Activated T-helper 1 cell treated with anti-CD3 and anti-CD28 coated beads, Interleukin-2, amount 50 U/mL, for 16 hours (primary cell): ENCODE measurements at places on chromosomes 5 and 9.

DNA sequence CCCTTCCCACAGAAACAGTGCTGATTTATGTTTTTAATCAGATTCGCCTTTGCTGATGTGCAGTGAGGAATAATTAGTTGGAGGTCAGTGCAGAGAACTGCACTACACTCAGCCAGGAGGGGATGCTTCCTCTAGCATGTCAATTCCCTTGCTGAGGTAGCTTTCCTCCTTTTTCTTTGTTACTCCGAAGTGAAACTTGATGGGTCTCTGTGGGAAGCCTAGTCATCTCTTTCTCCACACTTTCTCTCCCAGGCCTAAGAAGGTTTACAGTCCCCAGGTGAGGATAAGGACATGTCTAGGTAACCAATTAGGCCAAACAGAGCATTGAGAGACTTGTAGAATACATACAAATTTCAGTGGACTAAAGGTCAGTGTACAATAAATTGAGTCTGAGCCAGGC lies 461.8 kb downstream of the KIF4B start:
- DNase-seq = no peak

- no peak for DNase-seq
Measured at GRCh38 chr5:5421149-5421960, 1.1 kb upstream of the ICE1 start.

DNA sequence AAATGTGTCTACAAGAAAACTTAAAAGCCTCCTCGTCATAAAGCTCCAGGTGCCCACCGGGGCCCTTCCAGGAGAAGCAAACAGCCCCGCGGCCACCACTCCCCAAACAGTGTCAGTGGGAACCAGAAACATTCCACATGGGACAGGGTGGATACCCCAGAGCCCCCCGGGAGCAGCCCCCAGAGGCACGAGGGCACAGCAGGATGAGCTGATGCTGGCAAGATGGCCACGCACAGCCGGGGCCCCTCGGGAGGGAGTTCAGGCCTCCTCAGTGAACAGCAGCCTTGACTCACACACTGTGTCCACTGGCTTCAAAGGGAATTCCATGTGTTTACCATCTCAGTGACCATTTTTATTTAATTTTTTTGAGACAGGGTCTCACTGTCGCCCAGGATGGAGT lies 10.5 kb downstream of the EXD3 start:
- no peak for DNase-seq

DNA sequence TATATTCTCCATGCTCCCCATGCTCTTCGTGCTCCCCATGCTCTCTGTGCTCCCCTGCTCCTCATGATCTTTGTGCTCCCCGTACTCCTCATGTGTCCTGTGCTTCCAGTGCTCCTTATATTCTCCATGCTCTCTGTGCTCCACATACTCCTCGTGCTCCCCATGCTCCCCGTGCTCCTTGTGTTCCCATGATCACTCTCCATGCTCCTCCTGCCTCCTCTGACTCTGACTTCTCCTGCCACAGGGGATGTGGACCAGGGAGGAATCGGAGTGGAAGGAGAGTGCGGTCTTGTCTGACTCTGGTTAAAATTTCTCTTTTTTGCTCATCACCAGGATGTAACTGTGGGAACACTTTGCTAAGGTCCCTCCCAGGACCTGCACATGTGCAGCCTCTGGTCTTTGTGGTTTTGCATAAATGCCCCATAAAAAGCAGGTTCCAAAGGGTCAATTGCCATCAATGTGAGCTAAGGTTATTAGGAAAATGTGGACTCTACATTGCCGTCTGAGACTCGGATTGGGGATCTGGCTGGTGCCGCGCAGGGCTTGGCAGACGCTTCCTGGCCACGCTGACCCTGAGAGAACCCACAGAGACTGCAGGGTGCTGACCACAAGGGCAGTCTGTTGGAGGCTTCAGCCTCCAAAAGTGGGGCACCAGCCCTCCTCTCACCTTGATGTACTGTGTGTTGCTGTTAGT lies 52.5 kb downstream of the TRIP13 start:
- no peak for DNase-seq

- no peak for DNase-seq
Measured at GRCh38 chr9:129561594-129562281, 59.2 kb downstream of the C9orf50 start.

DNA sequence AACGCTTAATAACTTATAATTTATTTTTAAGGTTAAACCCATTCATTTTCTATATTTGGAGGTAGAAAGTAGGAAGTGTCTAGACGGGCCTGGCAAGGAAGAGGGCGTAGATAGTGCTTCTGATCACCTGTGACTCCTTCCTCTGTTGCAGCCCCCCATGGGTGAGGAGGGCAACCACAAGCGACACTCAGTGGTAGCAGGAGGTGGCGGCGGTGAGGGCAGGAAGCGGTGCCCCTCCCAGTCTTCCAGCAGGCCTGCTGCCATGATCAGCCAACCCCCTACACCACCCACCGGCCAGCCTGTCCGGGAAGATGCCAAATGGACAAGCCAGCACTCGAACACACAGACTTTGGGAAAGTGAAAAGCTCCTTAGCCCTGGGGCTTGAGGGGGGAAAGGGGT lies 36.7 kb downstream of the FAXDC2 start:
- DNase-seq = no peak

- DNase-seq = no peak
Measured at GRCh38 chr5:178360926-178361235, 128.3 kb upstream of the PHYKPL start.

GRCh38 chr5:98110282-98110691 lies 663.2 kb upstream of the RGMB start:
- DNase-seq = no peak

DNA sequence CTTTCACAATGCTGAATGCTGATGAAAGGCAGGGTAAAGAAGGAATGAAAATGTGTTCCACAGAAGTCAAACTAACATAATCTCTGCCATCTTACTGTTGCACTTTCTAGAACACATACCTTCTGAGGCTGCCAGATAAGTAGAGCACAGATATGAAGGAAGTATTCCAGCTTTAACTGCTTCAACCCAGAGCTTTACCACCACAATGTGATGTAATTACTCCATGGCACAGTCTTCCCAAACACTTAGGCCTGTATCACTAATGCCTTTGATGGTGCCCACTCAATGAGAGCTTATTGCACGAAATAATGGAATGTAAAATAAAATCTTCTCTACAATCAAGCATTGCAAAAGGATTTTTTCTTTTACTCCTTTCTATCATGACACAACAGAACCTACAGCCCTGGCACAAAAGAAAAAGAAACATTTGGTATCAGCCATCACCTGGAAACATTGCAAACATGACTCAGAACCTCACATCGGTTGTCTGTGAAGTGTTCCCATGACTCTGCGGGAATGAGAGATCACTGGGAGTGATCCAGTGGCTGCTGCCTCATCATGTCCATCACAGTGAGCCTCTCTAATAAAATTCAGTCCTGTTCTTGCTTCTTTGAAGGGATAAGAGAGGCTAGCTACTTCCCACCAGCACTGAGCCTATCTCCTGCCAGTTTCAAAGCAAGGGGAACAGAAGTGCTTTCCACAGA lies 385.8 kb downstream of the EFNA5 start:
- DNase-seq = no peak

GRCh38 chr5:114249823-114250222 lies 112.0 kb upstream of the KCNN2 start:
- no peak for DNase-seq

GRCh38 chr9:129676975-129677374 lies 11.5 kb downstream of the PRRX2 start:
- no peak for DNase-seq

- no peak for DNase-seq
Measured at GRCh38 chr5:146213210-146213826, 9.9 kb downstream of the RBM27 start.

DNA sequence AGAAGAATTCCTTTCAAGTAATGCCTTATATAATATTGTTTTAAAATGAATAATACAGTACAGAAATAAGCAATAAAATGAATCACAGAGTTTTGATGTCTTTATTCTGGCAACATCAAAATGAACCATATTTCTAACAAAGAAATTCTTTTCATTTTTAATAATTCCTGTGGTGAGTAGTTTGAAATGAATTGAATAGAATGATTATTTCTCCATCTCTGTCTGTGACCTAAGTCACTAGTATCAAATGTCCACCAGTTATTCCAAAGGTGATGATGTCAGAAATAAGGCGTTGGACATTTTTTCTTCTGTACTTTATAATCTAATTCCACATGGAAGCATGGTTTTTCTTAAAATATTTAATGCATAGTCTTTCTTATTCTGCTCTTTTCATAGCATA lies 106.2 kb downstream of the ADAMTSL1 start:
- DNase-seq = no peak

GRCh38 chr5:179385914-179386313 lies 40.7 kb upstream of the ADAMTS2 start:
- DNase-seq = no peak

DNA sequence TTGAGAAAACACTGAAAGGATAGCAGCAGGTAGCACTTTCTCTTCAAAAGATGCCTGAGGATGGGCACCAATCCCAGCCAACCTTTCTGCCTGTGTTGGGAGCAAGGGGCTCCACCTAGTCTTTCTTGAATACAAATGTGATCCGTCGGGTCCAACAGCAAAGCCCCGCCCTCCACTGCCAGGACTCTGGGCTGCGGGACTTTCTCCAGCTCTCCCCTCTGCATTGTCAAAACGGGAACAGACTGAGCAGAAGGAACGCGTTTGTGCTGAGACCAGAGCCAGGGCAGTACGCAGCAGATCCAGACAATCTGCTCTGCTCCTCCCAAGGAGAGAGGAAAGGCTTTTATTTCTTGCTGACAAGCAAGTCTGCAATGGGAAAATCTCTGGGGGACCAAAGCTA lies 139.7 kb downstream of the SEC61B start:
- no peak for DNase-seq

DNA sequence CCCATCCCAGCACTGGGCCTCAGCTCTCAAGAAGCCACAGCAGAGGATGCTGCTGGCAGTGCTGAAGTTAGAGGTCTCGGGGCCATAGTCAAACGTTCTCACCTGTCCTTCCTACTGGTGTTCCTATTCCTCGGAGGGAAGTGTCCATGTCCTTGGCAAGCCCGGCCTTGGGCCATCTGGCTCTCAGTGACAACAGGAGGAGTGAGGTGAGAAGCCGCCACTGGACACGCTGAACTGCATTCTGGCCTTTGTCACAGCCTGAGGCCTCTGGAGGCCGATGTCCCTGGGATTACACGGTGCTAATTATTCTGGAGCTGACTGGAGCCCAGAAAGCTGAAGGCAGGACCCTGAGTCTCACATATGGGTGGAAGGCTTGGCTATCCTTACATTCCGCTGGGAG lies 92.5 kb downstream of the OLFM1 start:
- DNase-seq = no peak

- DNase-seq = no peak
Measured at GRCh38 chr9:85645909-85646627, 95.7 kb downstream of the AGTPBP1 start.

DNA sequence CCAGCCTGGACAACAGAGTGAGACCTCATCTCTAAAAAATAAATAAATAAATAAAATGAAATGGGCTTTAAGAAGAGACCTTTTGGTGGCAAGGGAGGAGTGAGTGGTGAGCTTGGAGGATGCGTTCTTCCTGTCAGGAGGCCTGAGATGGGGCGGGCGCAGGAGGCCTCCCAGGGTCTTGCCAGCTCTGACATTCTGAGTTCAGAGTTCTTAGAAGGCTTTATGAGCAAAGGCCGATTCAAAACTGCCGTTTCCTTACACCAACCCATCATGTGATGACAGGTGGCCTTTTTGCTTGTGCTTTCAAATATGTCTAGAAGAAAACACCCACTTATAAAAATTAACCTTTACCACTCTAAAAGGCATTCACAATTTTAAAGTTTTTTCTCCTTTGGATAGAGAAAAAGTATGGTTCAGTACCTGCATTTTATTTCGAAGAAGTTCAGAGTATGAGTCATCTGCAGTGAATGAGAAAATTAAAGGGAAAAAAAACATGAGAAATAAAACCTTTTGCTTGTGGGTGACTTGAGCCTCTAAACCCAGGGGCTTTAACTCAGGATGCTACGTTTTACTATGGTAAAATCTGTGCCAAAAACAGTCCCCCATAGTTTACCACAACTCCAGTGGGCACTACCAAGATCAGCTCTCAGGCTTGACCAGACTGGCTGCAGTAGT lies 157.4 kb upstream of the OTULINL start:
- no peak for DNase-seq

- no peak for DNase-seq
Measured at GRCh38 chr5:123125962-123126732, 37.1 kb downstream of the PRDM6 start.

DNA sequence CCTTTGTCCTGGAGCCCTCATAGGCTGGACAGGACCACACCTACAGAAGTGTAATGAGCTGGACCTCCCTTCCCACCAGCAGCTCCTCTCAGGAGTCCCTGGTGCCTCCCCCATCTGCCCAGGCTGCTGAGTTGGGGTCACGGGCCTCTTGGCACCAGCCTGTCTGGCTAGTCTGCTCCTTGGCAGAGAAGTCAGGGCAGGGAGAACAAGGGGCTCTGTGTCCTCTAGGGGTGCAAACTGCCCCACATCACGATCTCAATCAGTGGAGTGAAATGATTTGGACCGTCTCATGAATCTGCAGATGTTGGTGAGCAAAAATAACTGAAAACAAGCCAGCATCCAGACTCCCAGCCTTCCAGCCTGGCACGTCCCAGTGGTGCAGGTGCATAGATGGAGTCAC lies 14.9 kb upstream of the GFPT2 start:
- DNase-seq = no peak

- DNase-seq = no peak
Measured at GRCh38 chr5:154418344-154418820, 27.4 kb upstream of the SAP30L start.

DNA sequence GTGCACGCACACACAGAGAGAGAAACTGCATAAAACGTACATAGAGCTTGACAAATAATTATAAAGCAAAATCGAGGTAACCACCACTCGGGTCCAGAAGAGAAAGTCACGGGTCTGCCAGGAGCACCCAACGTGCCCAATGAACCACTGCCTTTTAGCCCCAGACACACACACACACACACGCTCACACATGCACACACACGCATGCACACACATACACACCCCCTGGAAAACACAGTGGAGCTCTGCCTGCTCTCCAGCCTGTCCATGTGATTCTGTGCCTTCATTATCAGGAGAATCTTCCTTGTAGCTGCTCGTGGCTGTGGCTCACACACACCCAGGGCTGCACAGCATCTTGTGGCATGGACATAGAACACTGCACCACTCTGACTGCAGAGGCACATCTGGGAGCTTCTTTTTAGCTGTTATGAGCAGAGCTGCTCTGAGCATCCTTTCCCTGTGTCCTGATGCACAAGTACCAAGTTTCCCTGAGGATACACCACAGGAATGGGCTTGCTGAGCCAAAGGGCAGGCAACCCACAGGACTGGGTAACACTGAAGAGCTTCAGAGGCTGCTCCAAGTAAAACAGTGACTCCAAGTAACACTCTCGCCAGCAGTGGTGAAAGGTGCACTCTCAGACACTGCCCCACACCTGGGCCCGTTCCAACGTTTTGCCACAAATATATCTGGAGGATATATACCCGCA lies 58.9 kb downstream of the CAMSAP1 start:
- no peak for DNase-seq

GRCh38 chr9:73183428-73183827 lies 31.8 kb downstream of the ANXA1 start:
- no peak for DNase-seq

DNA sequence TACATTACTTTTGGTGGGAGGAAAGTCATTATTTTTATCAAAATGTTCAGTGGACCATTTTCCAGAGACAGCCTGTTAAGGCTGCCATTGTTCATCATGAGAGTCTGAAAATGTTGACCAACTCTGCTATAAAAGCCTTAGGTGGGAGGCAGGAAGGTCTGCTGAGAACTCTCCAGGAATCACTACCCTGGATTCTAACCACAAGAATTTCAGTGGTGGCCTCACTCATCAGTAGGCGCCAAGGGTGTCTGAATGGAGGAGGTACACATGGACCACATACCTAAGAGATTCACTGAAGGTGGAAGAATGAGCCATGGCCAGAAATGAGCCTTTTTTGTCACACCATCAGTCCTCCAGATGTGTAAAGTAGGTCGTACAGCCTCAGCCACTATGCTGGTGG lies 21.0 kb upstream of the TLX3 start:
- no peak for DNase-seq
